ENCODE measurements at places on chromosomes 7 and 10.

GRCh38 chr7:155274633-155275355, 22.9 kb upstream of the INSIG1 start:
- DNase-seq, result no peak

- no peak for DNase-seq
Measured at GRCh38 chr10:36676321-36676720, 449.1 kb upstream of the ANKRD30A start.

DNA sequence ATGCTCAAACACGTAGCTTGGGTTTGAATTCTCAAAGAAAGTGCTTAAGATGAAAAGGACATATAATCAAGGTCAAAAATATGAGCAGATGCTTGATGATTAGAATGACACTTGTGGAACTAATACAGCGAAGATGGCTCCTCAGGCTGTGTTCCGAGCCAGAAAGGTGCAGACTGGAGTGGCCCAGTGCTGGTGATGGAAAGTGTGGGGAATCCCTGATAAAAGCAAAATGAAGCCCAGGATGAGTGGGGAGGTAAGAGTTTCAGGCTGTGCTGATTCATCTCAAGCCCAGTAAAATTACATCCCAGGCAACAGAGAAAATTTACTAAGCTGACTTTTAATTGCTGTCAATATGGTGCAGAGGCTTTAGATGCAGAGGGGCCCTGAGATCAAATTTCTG, 77.8 kb upstream of the IKZF1 start:
- no peak for DNase-seq

GRCh38 chr7:27111042-27111750, 8.7 kb upstream of the HOXA2 start:
- DNase-seq, result no peak

DNA sequence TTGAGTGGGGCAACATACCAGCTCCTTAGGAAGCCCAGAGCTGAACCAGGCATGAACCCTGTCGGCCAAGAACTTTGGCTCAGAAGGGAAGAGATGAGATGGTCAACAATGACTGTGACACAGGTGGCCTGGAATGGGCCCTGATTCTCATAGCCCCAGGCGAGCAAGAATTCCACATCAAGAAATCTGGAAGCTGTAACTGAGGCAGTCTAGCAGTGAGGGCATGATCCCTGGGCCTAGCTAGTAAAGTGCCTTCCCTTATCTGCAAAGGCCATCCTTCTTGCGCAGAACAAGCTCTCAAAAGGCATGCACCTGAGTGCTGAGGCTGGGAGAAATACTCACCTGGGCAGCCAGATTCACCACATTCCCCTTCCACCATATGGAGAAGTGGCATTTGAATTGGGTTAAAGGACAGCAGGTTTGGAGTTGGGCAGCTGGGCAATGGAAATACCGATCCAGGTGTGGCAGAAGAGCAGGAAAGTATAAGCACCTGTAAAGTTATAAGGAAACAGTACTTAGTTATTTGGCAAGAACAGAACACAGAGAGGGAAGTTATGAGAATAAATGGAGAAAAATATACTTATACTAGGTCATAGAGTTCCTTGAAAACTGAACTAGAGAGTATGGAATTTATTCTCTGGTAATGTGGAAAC, 78.6 kb upstream of the CAPZA2 start:
- DNase-seq, result no peak

GRCh38 chr10:56449770-56450169, 88.7 kb upstream of the ZWINT start:
- no peak for DNase-seq

- no peak for DNase-seq
Measured at GRCh38 chr7:158588085-158588877, 658 bp upstream of the PTPRN2 start.

DNA sequence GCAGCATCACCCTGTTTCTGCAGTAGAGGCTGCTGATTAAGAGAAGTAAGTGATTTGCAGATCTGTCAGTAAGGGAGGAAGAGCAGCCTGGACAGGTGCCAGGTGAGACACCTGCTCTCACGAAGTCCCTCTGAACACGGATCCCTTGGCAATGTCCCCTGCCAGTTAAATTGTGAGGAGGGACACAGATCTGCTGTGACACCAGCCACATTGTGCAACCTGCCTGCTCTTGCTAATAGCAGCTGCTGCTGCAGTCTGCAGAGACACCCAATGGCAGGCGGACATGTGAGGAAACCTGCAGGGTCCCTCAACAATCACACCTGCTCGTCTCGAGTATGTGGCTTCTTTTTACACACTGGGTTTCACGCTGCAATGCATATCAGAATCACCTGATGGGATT, 31.9 kb downstream of the ANXA11 start:
- no peak for DNase-seq

- DNase-seq, result no peak
Measured at GRCh38 chr7:149794661-149795060, 21.3 kb upstream of the ZNF467 start.

- DNase-seq, result no peak
Measured at GRCh38 chr10:16857419-16857818, 40.2 kb upstream of the RSU1 start.

- no peak for DNase-seq
Measured at GRCh38 chr10:14378387-14378960, 47.8 kb upstream of the FRMD4A start.

DNA sequence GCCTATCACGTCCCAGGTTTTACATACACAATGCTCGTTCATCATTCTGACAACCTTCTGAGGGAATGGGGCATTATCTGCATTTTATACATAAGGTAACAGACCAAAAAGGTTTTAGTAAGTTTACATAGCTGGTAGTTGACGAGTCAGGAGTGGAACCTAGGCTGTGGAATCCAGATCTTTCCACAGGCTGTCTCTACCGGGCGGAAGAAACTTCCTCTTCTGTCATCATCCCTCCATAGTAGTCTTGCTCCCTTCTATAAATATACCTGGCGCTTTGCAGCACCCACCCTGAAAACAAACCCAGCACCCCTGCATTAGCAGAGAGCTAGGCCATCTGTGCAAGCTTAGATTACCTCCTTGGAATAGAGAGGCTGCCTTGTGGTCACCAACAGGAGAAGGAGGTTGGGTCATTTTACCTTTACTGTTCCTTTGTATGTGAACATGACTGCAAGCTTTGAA, 1.3 kb downstream of the TSPAN13 start:
- no peak for DNase-seq

DNA sequence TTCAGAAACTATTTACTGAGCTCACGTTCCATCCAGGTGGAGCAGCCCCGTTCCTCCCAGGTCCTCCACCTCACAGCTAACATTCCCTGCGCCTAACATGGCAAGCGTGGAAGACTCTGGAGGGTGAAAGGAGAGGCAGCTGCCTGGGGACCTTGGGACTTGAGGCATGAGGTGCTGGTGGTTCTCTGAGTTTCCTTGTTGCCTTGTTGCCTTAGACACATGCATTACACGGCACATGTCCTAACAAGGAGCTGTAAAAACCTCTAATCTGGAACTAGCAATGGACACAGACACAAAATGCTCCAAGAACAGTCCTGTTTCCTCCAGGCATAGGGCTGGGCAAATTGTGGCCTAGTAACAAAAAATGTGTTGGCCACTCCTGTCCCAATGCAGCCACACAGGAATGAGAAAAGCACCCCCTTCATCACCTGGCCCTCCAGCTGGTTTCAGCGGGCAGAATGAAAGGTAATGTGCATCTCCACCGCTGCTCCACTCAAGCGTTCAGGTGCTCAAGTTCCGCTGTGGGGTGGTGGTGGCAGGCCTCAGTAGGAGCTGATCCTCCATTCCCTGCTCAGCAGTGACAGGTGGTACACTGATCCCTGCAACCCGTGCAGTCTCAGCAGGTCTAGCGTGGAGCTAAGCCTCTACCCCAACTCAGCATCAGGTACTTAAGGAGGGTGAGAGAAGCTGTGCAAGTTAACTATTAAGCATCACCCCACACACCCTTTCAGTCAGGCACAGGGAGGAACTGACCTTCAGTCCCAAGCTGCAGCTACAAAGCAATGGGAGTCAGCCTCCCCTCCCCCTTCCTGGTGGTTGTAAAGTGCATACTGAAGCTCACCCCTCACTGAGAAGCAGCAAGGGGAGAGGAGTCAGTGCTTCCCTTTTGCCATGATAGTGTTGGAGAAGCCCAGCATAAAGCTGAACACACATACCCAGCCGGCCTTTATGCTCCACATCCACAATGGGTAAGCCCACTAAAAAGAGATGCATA, 382.8 kb downstream of the SDK1 start:
- DNase-seq, result no peak

- no peak for DNase-seq
Measured at GRCh38 chr7:89183712-89184111, 388.2 kb upstream of the TEX47 start.

Measured in bone marrow (tissue), 2 donors.